ENCODE measurements at places on chromosomes 7 and 10. TPM values are rescaled to one million over a fixed set of nuclear protein-coding genes. Genes with fewer than 3 reads are reported as not detected.

DNA sequence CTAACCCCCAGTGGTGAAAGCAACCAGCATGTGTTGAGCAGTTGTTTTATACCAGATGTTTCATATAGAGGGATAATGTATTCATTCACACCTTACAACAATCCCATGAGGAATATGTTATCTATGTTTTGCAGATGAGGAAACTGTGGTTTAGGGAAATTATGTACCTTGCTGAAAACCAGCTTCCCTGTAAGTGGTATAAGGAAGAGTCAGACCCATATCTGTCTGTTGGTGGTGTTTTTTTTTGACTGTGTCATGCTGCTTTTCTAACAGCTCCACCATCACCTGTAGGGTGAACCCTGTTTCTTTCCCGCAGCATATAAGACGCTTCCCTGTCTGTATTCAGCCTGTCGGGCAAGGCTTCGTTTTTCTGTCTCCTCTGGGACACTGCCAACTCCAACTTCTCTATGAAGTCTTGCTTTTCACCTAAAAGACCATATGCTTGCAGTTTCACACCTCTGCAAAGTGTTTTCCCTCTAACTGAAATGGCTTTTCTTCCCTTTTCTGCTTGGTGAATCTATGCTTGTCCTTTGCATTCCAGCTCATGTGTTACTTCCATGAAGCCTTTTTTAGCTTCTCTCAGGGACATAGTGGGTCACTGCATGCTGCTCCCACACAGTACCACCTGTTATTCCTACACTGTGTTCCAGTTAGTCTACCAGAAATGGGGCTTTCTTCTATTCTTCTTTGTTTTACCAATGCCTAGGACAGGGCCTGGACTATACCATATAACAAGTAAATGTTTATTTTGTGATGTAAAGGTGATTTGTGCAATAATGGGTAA is 92.8 kb downstream of the ST7 start:
- H3K27ac ChIP-seq = no peak overlapping the region
- no peaks in the 10 kb centered on the region for H3K4me1 ChIP-seq
- no peak for DNase-seq
- no peaks in the 10 kb centered on the region for H3K36me3 ChIP-seq

DNA sequence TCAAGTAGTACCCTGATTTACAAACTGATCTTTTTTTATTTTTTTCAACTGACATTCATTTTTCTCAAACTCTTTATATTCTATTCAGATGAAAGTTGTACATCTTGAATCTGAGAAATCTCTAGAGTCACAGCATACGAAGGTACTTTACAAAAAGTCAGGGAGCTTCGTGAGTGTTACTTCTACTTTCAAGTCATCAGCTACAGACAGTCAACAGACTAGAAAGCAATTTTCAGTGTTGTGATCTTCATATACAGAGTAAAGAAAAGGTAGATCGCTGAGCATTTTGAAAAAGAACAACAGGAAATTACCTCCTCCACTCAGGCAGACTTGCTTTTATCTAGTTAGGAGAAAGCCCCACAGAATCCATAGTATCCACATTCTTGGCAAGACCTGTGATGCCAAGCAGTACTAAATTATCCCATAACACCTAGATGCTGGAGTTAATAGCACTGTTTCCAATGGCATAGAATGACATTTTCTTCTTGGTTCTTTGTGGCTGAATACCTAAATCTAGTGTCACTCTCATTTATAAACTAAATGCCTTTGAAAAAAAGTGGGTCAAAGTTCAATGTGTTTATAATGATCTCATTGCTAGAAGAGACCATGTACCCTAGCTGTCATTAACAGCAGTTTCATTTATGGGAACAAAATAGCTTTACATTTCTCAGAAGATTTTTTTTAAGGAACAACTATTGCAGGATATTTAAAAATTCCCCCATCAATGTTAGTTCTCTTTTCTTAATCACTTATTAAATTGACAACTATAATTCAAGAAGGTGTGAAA is 12.0 kb upstream of the ZNF800 start:
- H3K4me3 ChIP-seq = no peak overlapping the region
- H3K27me3 ChIP-seq = no peaks in the 10 kb centered on the region
- H3K36me3 ChIP-seq = no peaks in the 10 kb centered on the region
- peak; percentile 46 for DNase-seq
- peaks cover 16% of the 10 kb centered on the region for H3K4me1 ChIP-seq
- H3K27ac ChIP-seq = peak overlapping the region; percentile 54

- no peaks in the 10 kb centered on the region for H3K36me3 ChIP-seq
- no peak overlapping the region for H3K27ac ChIP-seq
- no peak overlapping the region for H3K4me3 ChIP-seq
- DNase-seq = no peak
- no peaks in the 10 kb centered on the region for H3K27me3 ChIP-seq
These were observed 533.5 kb upstream of the COBL start for GRCh38 chr7:51850126-51850525.

- no peaks in the 10 kb centered on the region for H3K27me3 ChIP-seq
- H3K36me3 ChIP-seq = no peaks in the 10 kb centered on the region
- no peak overlapping the region for H3K27ac ChIP-seq
- H3K4me1 ChIP-seq = no peaks in the 10 kb centered on the region
- no peak overlapping the region for H3K4me3 ChIP-seq
These were observed 47.6 kb downstream of the ADCYAP1R1 start for GRCh38 chr7:31099451-31100444.

DNA sequence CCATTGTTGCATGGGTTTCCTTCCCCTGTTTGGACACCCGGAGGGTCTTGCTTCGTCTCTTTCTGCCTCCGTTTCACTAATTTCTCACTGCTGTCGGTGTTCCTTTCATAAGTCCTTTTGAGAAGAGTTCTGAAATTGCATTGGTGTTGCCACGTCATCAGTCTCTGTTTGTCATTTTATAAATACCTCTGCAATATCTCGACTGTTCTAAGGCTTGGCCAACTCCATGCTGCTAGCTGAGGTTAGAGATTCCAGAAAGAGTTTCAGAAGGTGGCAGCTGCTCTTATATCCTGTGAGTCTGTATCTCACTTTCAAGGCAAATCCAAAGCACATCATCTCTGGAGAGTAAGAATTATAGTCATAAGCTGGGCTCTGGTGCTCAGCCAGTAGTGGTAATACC is 148.0 kb upstream of the INSYN2A start:
- H3K27ac ChIP-seq = no peak overlapping the region
- no peak overlapping the region for H3K4me3 ChIP-seq
- no peaks in the 10 kb centered on the region for H3K27me3 ChIP-seq
- DNase-seq = no peak
- no peaks in the 10 kb centered on the region for H3K4me1 ChIP-seq

- H3K27me3 ChIP-seq = no peaks in the 10 kb centered on the region
- DNase-seq = peak; percentile 69
- H3K27ac ChIP-seq = no peak overlapping the region
- peaks cover 10% of the 10 kb centered on the region for H3K4me1 ChIP-seq
- peak overlapping the region; percentile 47 for H3K4me3 ChIP-seq
- H3K36me3 ChIP-seq = no peaks in the 10 kb centered on the region
These were observed 16.2 kb upstream of the ZFAND2A start for GRCh38 chr7:1175967-1176851.

The ASAH2 gene
- 3.2 TPM for total RNA-seq

DNA sequence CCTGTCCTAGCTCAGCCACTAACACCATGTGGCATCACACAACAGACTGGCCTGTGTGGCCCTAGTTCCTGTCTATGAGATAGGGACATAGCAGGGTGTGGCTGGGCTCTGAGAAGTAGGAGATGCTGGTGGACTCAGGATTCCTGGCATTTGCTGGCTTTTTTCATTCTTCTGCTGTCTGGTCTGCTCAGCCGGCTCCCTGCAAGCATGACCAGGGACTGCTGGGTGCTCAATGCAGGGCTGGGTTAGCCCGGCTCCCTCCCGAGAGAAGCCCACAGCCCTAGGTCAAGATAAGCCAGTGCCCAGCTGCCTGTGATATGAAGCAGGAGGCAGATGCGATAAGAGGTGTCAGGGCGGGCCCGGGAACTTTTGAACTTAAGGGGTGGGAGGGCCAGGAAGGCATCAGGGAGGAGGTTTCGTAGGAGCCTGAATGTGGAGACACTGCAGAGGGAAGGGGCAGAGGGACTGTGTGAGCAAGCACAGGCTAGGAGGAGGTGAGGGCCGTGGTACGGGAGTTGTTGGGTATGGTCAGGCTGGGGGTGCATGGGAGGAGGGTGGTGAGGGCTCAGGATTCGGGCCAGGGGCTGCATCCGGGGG is 3.5 kb downstream of the AQP1 start:
- no peaks in the 10 kb centered on the region for H3K36me3 ChIP-seq
- no peak for DNase-seq
- no peak overlapping the region for H3K4me3 ChIP-seq

- H3K36me3 ChIP-seq = no peaks in the 10 kb centered on the region
- H3K4me1 ChIP-seq = peaks cover 17% of the 10 kb centered on the region
- peak overlapping the region; percentile 73 for H3K27ac ChIP-seq
- H3K27me3 ChIP-seq = no peaks in the 10 kb centered on the region
- peak overlapping the region; percentile 65 for H3K4me3 ChIP-seq
These were observed 43.6 kb upstream of the KLF6 start for GRCh38 chr10:3828404-3829155.

DNA sequence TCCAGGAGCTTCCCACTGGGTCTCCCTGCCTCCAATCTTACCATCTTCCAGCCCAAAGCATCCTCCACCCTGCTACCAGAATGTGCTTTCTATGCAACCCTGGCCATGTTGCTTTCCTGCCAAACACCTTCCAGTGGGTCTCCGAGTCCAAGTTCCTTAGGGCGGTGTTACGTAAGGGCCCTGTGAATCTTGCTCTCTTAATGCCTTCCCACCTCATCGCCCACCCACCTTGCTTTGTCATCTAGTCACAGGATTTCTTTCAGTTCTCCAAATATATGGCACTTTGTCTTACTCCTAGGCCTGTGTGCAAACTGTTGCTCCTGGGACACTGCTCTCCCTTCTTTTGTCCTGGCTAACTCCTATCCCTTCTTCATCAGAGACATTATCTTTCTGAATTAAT is 344.5 kb downstream of the RPS24 start:
- H3K4me3 ChIP-seq = no peak overlapping the region
- no peak for DNase-seq
- H3K27me3 ChIP-seq = no peaks in the 10 kb centered on the region
- no peak overlapping the region for H3K27ac ChIP-seq
- H3K36me3 ChIP-seq = no peaks in the 10 kb centered on the region
- H3K4me1 ChIP-seq = no peaks in the 10 kb centered on the region

- peaks cover 7% of the 10 kb centered on the region for H3K27me3 ChIP-seq
- no peak overlapping the region for H3K27ac ChIP-seq
- no peak overlapping the region for H3K4me3 ChIP-seq
These were observed 28.2 kb downstream of the ADARB2 start for GRCh38 chr10:1709161-1709560.

- H3K27ac ChIP-seq = no peak overlapping the region
- no peak for DNase-seq
- H3K4me3 ChIP-seq = no peak overlapping the region
- no peaks in the 10 kb centered on the region for H3K36me3 ChIP-seq
- H3K4me1 ChIP-seq = no peaks in the 10 kb centered on the region
- no peaks in the 10 kb centered on the region for H3K27me3 ChIP-seq
These were observed 35.8 kb downstream of the HECW1 start for GRCh38 chr7:43148161-43148731.

GRCh38 chr10:76778914-76779795 is 858.5 kb downstream of the KCNMA1 start:
- no peak overlapping the region for H3K27ac ChIP-seq
- no peaks in the 10 kb centered on the region for H3K36me3 ChIP-seq
- no peak overlapping the region for H3K4me3 ChIP-seq
- no peak for DNase-seq
- H3K27me3 ChIP-seq = no peaks in the 10 kb centered on the region

- peak overlapping the region; percentile 94 for H3K27ac ChIP-seq
- peak overlapping the region; percentile 67 for H3K4me3 ChIP-seq
- peaks cover 9% of the 10 kb centered on the region for H3K4me1 ChIP-seq
- H3K36me3 ChIP-seq = no peaks in the 10 kb centered on the region
- H3K27me3 ChIP-seq = no peaks in the 10 kb centered on the region
These were observed 711 bp downstream of the NAMPT start for GRCh38 chr7:106283831-106284713.

The SERPINE1 gene
- 0.56 TPM for total RNA-seq

GRCh38 chr10:48287417-48288391 is 13.2 kb upstream of the FRMPD2 start:
- no peaks in the 10 kb centered on the region for H3K36me3 ChIP-seq
- H3K4me1 ChIP-seq = no peaks in the 10 kb centered on the region
- DNase-seq = no peak
- no peak overlapping the region for H3K27ac ChIP-seq

The GPR85 gene
- total RNA-seq = not detected

The PTPRZ1 gene
- total RNA-seq = not detected

GRCh38 chr7:111138586-111138985 is 47.7 kb downstream of the LRRN3 start:
- no peaks in the 10 kb centered on the region for H3K27me3 ChIP-seq
- DNase-seq = no peak
- no peak overlapping the region for H3K27ac ChIP-seq
- no peaks in the 10 kb centered on the region for H3K36me3 ChIP-seq
- H3K4me3 ChIP-seq = no peak overlapping the region

DNA sequence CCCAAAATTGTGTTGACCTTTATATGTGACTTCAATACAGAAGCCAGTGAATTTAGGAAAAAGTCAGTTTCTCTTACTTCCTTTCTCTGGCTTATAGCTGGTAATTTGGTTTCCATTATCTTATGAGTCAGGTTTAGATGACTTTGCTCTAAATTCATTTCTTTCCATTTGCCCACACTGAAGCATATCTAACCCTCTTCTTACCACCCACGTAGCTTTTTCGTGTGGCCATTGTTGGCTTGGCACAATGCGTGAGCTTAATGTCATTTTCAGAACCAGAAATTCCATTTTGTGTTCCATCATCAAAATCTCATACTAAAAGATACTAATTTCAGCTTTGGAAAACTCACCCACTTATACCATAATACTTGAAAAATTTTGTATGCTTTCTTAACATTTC is 271.2 kb downstream of the INHBA start:
- H3K27me3 ChIP-seq = no peaks in the 10 kb centered on the region
- no peaks in the 10 kb centered on the region for H3K36me3 ChIP-seq
- no peak overlapping the region for H3K4me3 ChIP-seq
- DNase-seq = no peak
- H3K27ac ChIP-seq = no peak overlapping the region
- H3K4me1 ChIP-seq = no peaks in the 10 kb centered on the region

The CYP2E1 gene
- total RNA-seq = 2.0 TPM

GRCh38 chr7:24609059-24609458 is 35.8 kb downstream of the PALS2 start:
- H3K4me3 ChIP-seq = no peak overlapping the region
- H3K27ac ChIP-seq = no peak overlapping the region
- no peaks in the 10 kb centered on the region for H3K36me3 ChIP-seq
- H3K4me1 ChIP-seq = no peaks in the 10 kb centered on the region
- no peaks in the 10 kb centered on the region for H3K27me3 ChIP-seq

GRCh38 chr7:106022193-106022821 is 59.2 kb downstream of the CDHR3 start:
- peak overlapping the region; percentile 87 for H3K27ac ChIP-seq
- H3K27me3 ChIP-seq = no peaks in the 10 kb centered on the region
- H3K36me3 ChIP-seq = no peaks in the 10 kb centered on the region
- H3K4me1 ChIP-seq = peaks cover 76% of the 10 kb centered on the region
- peak overlapping the region; percentile 23 for H3K4me3 ChIP-seq

DNA sequence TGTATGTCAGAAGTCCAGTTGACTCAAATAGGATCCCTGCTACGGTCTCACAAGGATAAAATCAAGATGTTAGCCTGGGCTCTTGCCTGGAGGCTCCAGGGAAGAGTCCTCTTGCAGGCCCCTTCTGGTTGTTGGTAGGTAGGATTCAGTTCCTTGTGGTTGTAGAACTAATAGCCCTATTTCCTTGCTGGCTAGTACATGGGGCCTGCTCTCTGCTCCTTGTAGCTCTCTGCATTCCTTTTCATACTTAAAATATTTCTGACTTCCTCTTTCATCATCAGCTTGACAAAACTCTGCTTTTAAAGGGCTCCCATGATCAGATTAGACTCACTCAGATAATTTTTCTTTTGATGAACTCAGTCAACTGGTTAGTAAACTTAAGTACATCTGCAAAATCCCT is 756.7 kb downstream of the GATA3 start:
- H3K4me1 ChIP-seq = no peaks in the 10 kb centered on the region
- no peak for DNase-seq
- no peak overlapping the region for H3K4me3 ChIP-seq
- no peak overlapping the region for H3K27ac ChIP-seq

The CCNY gene
- 64.0 TPM for total RNA-seq

Measured in naive thymus-derived CD4-positive, alpha-beta T cell (primary cell).